ENCODE measurements at places on chromosomes 2 and 18. TPM values are rescaled to one million over a fixed set of nuclear protein-coding genes. Genes with fewer than 3 reads are reported as not detected.

Gene WIPF1
- total RNA-seq = 30.9 TPM

DNA sequence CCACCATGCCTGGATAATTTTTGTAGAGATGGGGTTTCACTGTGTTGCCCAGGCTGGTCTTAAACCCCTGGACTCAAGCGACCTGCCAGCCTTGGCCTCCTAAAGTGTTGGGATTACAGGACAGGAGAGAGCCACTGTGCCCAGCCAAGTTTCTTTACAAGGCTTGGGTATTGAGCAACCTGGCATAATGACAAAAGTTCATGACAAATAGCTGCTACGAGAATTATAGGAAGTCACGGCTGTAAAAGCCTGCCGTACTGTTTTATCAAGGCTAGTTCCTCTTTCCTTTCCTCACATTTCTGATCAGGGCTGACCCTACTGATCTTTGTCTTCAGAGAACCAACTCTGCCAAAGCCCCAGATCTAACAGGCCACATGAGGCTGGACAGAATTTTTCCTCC is 490.4 kb upstream of the SPRED2 start:
- no peak for DNase-seq

GRCh38 chr18:29883114-29883513 is 1159.4 kb downstream of the DSC3 start:
- DNase-seq = no peak

- DNase-seq = no peak
Observed at GRCh38 chr2:98870516-98871158, 65.4 kb downstream of the CRACDL start.
